ENCODE measurements at places on chromosomes 13 and 19.

DNA sequence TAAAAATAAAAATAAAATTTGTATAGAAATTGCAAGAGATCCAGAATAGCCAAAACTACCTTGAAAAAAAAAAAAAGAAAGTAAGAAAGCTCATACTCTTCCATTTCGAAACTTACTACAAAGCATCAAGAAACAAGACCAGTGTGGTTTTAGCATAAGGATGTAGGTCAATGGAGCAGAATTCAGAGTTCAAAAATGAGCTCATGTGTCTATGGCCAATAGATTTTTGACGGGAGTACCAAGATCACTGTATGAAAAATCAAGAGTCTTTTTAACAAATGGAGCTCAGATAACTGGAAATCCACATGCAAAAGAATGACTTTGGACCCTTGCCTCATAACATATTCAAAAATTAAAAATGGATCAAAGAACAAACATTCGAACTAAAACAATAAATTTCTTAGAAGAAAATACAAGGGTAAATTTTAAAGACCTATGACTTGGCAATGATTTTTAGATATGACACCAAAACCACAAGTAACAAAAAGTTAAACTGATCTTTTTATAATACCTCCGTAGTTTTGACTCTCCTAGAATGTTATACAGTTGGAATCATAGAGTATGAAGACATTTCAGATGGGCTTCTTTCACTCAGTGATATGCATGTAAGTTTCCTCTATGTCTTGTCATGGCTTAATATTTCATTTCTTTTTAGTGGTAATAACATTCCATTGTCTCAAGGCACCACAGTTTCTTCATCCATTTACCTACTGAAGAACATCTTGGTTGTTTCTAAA is 43.2 kb downstream of the KLF12 start:
- no peak for DNase-seq

DNA sequence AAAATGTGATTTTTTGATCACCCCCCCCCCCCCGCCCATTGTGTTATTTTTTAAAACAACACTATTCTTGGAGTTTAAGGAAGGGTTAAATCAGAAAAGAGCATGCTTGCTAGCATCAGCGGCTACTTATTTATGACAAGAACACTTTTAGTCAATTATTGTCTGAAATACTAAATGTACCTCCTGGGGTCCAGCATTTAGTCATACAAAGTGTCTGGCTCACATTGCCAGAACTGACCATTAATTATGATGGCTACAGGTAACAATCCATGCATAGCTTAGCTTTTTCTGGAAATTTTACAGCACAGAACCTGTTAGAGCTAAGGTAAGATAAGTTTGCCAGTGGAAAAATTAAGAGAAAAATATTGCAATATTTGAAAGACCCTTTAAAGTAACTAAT is 90.1 kb downstream of the PCDH9 start:
- DNase-seq: no peak

- peak; percentile 48 for DNase-seq
These were observed 3.6 kb downstream of the TMEM161A start for GRCh38 chr19:19134687-19135158.

GRCh38 chr13:93226623-93227279 is at the start of gene GPC6:
Gene GPC6 (plus strand): TSS chr13:93226807.
- DNase-seq: no peak

- no peak for DNase-seq
These were observed 5.3 kb downstream of the SIX5 start for GRCh38 chr19:45763691-45764294.

GRCh38 chr13:114058051-114058867 is 74.2 kb downstream of the RASA3 start:
- no peak for DNase-seq

DNA sequence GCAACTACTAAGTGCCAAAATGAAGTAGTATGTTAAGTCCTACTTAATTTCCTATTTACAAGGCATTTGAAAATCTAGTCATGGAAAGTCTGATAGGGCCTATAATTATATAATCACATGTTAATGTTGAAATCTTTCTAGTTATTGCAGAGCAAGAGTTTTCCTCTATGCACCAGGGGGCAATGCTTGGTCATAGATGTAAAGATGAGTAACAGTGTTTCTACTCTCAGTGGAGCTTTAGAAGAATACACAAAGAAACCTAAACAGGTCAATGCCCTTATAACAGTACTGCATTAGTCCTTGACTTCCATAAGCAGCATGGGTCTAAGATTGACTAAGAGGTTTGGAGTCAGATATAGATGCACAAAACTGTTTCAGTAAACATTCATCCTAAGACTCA is 218.7 kb downstream of the KCTD12 start:
- peak; percentile 26 for DNase-seq

DNA sequence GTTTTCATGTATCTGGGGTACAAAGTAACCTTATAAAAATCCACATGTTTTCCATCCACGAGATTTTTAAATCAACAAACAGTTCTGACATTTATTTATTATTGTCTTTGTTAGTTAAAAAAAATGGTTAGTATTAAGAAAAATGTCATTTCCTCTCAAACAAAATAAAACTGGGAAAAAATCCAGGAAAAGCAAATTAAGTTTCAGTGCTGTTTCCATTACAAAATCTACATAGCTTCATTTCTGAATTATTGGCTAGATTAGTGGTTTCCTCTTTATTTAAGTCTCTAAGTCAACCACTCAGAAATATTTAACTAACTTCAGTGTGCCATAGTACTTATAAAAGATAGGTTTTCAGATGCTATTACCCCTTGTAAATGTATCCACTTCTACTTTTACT is 49.1 kb downstream of the MZT1 start:
- no peak for DNase-seq

GRCh38 chr13:109154546-109154945 is 525.1 kb downstream of the MYO16 start:
- DNase-seq: no peak

GRCh38 chr13:48253849-48254248 is 20.8 kb downstream of the ITM2B start:
- DNase-seq: no peak

- no peak for DNase-seq
These were observed 25.5 kb downstream of the PLA2G4C start for GRCh38 chr19:48085076-48085475.

- DNase-seq: no peak
These were observed 40.5 kb upstream of the NBEA start for GRCh38 chr13:34901572-34901971.

- DNase-seq: no peak
These were observed 153.4 kb downstream of the DPF1 start for GRCh38 chr19:38070573-38070972.

DNA sequence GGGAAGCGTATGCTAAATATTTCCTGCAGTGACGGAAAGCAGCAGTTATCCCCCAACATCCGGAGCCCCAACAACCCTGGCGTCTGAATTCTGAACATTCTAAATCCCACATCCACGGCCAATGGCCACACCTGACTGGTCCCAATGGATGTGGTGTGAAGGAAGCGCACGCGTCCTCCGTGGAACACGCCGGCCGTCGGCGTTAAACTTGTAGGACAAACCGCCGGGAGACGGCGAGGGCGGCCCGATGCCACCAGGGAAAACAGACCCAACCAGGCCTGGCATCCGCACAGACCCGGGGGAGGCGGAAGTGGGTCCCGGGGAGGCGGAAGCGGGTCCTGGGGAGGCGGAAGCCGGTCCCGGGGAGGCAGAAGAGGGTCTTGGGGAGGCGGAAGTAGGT is 3.2 kb downstream of the SHC2 start:
- DNase-seq: no peak

DNA sequence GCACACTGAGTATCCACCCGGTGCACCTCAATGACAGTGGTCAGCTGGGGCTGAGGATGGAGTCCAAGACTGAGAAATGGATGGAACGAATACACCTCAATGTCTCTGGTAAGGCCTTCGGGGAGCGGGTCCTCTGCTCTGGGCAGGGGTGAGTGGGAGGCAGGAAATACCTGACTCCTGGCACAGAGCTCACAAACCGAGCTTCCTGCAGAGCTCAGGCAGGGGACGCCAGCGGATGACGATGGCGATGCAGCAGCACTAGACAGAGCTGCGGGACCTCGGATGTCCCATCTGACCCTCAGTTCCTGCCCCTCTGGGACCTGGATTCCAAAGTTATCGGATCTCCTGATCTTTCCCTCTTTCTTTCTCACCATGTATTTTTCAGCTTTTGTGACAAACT is 3.8 kb downstream of the CD22 start:
- DNase-seq: peak; percentile 82

GRCh38 chr13:99085139-99085807 is 107.4 kb upstream of the DOCK9 start:
- DNase-seq: no peak

- DNase-seq: no peak
These were observed 8.2 kb upstream of the ZNF527 start for GRCh38 chr19:37362733-37363132.

DNA sequence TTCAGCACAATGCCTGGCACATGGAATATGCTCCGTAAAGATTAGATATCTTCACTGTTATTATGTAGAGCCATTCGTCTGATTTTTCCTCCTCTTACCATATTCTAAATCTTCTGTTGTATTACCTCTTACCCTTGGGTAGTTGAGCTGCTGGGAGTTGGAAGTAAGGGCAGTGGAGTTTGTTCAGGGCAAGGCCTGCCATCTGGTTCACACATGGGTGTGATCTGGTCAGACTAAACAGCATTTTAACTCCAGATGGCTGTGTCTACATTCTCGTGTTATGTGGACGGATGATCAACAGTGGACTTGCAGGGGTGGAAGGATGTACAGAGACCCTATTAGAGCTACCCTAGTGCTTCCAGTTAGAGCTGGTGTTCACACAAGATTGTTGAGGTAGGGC is 164.9 kb downstream of the ZIC5 start:
- no peak for DNase-seq

GRCh38 chr13:45473627-45474026 is 8.9 kb downstream of the COG3 start:
- DNase-seq: peak; percentile 36

DNA sequence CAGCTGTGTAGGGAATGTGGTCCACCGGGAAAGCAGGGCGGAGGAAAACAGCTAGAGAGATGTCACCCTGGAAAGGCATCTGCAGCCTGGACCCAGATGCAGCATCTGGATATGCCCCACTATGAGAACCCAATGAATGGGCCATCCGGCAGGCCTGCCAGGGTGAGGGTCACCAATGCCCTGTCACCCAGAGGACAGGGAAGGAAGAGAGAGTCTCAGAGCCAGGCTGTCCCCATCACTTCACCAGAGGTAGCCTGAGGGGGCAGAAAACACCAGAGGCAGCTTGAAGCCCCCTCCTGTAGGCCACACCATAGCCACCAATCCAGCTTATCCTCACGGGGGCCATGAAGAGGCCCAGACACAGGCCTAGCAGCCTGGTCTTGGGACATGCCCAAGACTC is 118.8 kb downstream of the TUBA3C start:
- no peak for DNase-seq

GRCh38 chr19:11387162-11388034 is 3.3 kb upstream of the EPOR start:
- no peak for DNase-seq

- DNase-seq: peak; percentile 88
These were observed 15.7 kb downstream of the GARRE1 start for GRCh38 chr19:34269968-34270621.

DNA sequence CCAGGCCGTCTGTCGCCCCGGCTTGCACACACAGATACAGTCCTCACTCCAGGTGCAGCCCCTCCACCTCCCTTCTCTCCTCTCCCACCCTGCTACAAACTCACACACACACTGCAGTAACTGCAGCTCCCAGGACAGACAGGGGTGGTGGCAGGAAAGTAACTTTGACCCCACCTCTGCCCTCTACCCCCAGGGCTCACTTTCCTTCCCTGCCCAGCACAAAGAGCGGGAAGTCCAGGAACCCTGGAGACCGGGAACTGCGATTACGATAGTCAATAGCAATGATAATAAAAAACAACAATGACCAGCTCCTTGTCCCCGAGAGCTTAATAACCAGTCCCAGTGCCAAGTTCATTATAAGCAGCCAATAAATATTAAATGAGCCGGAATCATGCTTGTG is at the start of gene CEACAM20:
CEACAM20 (minus strand) TSS at position 140 of the 400 bp plus-strand sequence. CDS start 166 bp downstream, outside the sequence.
- no peak for DNase-seq

GRCh38 chr13:110447058-110447511 is 114.4 kb downstream of the RAB20 start:
- peak; percentile 62 for DNase-seq

GRCh38 chr19:23312515-23312914 is 62.3 kb upstream of the ZNF724 start:
- no peak for DNase-seq

GRCh38 chr13:111110054-111110453 is 5.1 kb upstream of the ARHGEF7 start:
- DNase-seq: no peak

DNA sequence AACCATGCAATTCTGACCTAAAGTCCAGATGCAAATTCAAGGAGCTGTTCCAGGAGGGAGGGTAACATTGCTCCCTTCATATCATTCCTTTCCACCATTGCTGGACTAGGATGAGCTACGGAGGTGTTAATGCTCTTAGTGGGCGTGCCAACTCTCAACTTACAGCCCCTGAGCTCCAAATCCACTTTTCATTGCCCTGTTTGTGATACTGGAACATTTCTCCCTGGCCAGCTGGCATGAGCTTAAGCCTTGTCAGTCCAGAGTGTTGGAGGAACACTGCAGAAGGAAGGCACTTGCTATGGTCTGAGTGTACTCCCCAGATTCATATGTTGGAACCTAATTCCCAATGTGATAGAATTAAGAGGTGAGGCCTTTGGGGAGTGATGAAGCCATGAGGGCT is 70.4 kb upstream of the FARP1 start:
- DNase-seq: no peak

DNA sequence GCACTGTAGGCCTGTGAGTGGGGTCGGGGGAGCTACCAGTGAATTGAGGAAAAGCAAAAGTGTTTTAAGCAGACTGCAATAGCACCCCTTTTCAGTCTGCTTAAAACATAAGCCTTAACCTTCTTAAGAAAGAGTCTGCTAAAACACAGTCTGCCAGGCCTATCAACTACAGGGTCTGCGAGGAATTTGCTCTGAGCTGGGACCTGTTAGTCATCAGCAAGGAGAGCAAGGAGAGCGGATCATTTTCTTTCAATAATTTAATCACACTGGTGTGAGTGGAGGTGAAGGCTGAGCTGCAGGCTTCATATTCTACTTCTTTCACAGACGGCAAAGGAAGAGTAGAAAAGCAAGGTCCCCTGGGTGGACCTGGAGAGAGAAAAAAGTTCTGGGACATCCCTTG is 342.7 kb downstream of the ENOX1 start:
- no peak for DNase-seq

GRCh38 chr13:40780822-40781401 is 8.5 kb upstream of the SLC25A15 start:
- no peak for DNase-seq
